Activated CD8-positive, alpha-beta T cell treated with anti-CD3 and anti-CD28 coated beads for 36 hours (primary cell): ENCODE measurements at places on chromosomes 16 and 17. TPM values are rescaled to one million over a fixed set of nuclear protein-coding genes. Genes with fewer than 3 reads are reported as not detected.
A peak's percentile ranks its signal among the peaks of the same experiment; 100 is the strongest.

Gene RUNDC3A
- total RNA-seq, result 0.22 TPM

DNA sequence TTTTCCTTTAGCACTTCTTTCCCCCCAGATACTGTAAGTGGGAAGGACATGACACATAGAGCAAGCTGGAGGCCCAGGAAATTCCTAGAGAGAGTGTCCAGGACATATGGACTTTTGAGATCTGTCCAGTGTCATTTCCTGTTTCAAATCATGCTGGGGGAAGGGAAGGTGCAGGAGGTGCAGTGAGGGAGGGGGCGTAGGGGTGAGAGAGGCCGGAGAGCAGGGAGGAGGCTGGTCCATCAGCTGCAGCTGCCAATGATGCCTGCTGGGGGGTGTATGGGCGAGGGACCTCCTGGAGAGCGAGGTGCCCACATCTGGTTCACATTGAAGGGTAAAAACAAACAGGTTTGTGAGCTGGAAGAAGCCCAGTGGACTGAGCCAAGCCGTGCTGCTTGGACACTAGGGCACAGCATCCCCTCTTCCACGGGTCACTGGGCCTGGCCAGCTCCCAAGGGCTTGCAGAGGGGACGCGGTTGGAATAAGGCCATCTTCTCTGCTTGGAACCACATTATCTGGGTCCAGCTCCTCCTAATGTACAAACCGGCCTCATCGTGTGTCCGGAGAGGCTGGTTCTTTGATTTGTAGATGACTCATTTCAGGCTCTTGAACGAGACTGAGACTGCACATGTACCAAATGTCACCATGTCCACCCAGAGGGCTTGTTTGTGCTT, 70.4 kb upstream of the SMURF2 start:
- H3K4me1 ChIP-seq, result peaks cover 8% of the 10 kb centered on the region
- DNase-seq, result no peak
- no peak overlapping the region for H3K4me3 ChIP-seq
- H3K27ac ChIP-seq, result no peak overlapping the region
- H3K27me3 ChIP-seq, result no peaks in the 10 kb centered on the region

- no peaks in the 10 kb centered on the region for H3K36me3 ChIP-seq
- peaks cover 1% of the 10 kb centered on the region for H3K27me3 ChIP-seq
- no peak for DNase-seq
- no peak overlapping the region for H3K27ac ChIP-seq
Observed at GRCh38 chr16:31435341-31436220, 7.0 kb downstream of the ZNF843 start.

Gene CACNG5
- not detected for total RNA-seq

Gene ANKRD40CL
- total RNA-seq, result not detected

Gene CCL17
- 2.1 TPM for total RNA-seq

DNA sequence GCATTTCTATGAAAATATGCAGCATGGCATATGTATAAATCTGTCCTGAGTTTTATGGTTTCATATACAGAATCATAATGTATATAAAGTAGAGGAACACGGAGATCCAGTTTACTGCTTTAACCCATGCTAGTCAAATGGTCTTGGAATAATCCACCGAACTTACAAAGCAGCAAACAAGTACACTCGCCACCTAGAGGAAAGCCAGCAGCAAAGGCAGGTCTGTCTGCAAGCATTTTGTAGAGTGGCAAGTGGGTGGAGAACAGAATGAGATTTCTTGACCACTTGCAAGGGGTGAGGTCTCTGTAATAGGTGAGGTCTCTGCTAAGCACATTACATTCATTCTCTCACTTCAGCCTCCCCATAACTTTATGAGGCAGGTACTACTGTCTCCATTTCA, 308.3 kb downstream of the CA10 start:
- no peak overlapping the region for H3K4me3 ChIP-seq
- peaks cover 3% of the 10 kb centered on the region for H3K27me3 ChIP-seq
- H3K36me3 ChIP-seq, result no peaks in the 10 kb centered on the region
- no peak for DNase-seq
- H3K4me1 ChIP-seq, result no peaks in the 10 kb centered on the region

DNA sequence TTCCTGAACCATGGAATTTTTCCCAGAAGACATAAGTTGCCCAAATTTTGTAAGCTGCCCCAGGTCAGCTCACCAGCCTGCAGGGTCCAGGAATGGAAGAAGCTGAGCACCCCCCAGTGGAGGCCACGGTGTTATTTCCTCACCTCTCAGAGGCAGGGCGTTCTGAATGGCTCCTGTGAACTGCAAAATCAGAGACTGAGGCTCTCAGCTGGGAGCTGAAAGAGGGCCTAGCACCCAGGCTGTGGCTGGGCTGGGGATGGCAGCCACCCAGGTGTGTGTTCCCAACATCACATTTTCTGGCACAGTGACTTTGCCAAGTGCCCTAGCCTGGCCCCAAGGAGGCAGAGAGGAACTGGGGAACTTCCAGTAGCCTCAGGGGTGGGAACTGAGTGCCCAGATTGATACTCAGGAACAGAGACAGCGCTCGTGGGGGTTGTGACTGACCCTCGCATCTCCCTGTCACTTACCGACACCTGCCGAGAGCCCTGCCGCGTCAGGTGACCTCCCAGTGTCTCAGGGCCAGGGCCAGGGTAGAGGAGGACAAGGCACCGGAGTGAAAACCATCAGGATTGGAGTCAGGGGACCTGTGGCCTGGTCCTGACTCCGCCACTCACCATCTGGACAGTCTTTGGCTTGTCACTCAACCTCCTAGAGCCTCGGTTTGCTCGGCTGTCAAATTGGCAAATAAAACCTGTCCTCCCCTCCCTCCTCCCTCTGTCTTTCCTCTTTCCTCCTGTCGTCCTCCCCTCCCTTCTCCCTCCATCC, 11.3 kb downstream of the CACNG4 start:
- peak; percentile 41 for DNase-seq
- H3K36me3 ChIP-seq, result no peaks in the 10 kb centered on the region
- no peak overlapping the region for H3K27ac ChIP-seq
- no peaks in the 10 kb centered on the region for H3K4me1 ChIP-seq
- H3K4me3 ChIP-seq, result no peak overlapping the region
- H3K27me3 ChIP-seq, result peaks cover 42% of the 10 kb centered on the region

GRCh38 chr17:81189670-81190530, 23.9 kb upstream of the AATK start:
- no peak overlapping the region for H3K4me3 ChIP-seq
- DNase-seq, result no peak
- H3K36me3 ChIP-seq, result no peaks in the 10 kb centered on the region
- H3K27me3 ChIP-seq, result no peaks in the 10 kb centered on the region

DNA sequence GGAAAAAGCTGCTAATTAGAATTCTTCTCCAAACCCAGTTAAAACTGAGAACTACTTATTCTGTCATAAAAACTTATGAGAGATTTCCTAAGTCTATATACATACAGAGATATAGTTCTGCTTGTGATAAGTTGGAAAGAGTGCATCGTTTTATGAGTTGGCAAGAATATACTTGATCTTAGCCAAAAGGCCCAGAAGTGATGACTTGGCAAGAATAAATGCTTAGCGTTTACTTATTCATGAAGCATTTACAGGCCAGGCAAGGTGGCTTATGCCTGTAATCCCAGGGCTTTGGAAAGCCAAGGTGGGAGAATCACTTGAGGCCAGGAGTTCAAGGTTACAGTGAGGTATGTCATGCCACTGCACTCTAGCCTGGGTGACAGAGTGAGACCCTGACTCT, 81.7 kb downstream of the CYB561 start:
- no peaks in the 10 kb centered on the region for H3K36me3 ChIP-seq
- no peak overlapping the region for H3K4me3 ChIP-seq
- no peaks in the 10 kb centered on the region for H3K27me3 ChIP-seq
- no peaks in the 10 kb centered on the region for H3K4me1 ChIP-seq
- no peak for DNase-seq

DNA sequence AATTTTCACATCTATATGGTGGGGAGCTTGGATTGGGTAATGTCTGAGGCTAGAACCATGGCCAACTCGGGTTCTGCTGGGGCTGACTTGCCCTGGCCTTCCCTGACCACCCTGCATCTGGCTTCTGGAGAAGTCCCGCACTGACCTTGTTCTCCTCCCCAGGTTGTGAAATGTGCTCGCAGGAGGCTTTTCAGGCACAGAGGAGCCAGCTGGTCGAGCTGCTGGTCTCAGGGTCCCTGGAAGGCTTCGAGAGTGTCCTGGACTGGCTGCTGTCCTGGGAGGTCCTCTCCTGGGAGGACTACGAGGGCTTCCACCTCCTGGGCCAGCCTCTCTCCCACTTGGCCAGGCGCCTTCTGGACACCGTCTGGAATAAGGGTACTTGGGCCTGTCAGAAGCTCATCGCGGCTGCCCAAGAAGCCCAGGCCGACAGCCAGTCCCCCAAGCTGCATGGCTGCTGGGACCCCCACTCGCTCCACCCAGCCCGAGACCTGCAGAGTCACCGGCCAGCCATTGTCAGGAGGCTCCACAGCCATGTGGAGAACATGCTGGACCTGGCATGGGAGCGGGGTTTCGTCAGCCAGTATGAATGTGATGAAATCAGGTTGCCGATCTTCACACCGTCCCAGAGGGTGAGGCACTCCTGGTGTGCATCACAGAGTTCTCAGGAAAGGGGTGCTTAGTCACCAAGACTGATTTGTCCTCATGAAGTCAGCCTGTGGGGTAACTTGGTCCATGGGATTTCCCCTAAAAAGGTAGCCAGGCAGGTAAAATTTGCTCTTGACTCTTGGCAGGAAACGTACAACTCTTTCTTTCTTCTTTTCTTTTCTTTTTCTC, 6.1 kb downstream of the NOD2 start:
- DNase-seq, result peak; percentile 63
- peak overlapping the region; percentile 23 for H3K4me3 ChIP-seq
- peaks cover 7% of the 10 kb centered on the region for H3K27me3 ChIP-seq
- H3K4me1 ChIP-seq, result peaks cover 51% of the 10 kb centered on the region

Gene CFAP119
- total RNA-seq, result 3.9 TPM

DNA sequence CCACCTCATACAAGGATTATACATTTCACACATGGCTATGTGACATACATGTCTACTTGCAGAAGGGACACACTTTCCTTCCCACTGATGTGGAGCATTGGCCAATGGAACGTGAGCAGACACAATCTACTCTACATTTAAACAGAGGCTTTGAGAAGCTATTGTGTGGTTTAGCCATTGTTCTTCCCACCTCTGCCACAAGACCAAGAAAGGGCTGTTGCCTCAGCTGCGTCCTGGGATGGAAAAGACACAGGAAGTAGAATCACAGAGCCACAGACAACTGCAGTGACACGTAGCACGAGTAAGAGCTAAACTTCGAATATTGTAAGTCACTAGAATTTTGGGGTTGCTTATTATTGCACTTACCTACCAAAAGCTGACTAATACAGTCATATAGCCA, 33.3 kb downstream of the PRKCB start:
- no peaks in the 10 kb centered on the region for H3K27me3 ChIP-seq
- peaks cover 36% of the 10 kb centered on the region for H3K36me3 ChIP-seq
- no peak overlapping the region for H3K4me3 ChIP-seq
- peak; percentile 69 for DNase-seq
- H3K4me1 ChIP-seq, result peaks cover 73% of the 10 kb centered on the region

Gene OR1F1
- total RNA-seq, result not detected

DNA sequence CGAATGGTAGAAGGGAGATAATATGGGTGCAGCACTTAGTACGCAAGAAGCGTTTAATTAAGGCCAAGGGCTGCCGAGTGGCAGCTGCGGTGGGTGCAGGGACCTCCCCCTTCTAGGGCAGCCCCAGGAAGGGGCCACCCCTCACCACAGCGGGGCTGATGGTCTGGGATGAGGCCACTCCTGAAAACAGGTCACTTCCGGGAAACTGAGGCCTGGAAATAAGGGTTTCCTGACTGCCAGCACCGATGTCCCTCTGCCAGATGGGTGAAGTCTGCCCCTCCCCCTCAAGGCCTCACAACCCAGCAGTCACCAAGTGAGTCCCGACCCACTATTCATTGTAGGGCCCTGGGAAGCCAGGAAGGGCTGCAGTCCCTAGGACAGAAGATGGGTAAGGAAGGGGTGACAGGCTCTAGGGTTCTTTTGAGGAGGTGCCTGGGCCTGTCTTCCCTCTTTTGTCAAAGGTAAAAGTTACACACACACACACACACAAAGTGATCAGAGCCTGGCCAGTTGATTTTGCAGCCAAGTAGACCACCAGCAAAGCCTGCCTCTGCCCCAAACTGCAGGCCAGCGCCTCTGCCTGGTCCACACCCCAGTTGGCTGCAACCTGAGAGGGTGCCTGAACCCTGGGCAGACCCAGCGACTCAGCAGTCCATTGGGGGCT, 12.5 kb downstream of the SREBF1 start:
- peak overlapping the region; percentile 97 for H3K27ac ChIP-seq
- peak overlapping the region; percentile 75 for H3K4me3 ChIP-seq
- H3K36me3 ChIP-seq, result peaks cover 52% of the 10 kb centered on the region
- no peaks in the 10 kb centered on the region for H3K27me3 ChIP-seq
- peaks cover 91% of the 10 kb centered on the region for H3K4me1 ChIP-seq

DNA sequence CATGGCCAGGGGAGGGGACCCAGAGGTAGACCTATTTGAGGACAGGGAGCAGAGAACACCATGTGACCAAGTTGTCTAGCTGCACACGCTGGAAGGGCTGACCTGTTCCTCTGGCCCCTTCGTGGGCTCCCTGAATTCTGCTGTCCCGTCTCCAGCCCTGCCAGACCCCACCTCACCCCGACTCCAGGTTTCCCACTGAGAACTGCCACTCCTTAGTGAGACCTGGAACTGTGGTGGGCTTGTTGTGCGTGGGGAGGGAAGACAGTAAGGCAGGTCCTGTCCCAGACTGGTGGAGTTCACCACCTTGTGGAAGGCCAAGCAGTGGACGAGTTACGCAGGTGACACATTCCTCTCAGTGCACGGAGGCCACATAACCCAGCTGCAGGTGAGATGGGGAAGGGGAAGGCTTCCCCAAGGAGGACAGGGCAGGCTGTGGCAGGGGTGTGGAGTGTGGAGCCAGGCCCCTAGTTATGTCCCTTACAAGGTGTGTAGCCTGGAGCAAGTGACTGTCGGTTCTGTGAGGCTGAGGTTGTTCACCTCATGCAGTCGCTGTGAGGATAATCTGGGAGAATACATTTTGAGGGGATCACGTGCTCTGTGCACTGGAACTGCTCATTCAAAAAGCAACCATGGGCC, 54.7 kb downstream of the USP22 start:
- H3K27me3 ChIP-seq, result no peaks in the 10 kb centered on the region
- H3K27ac ChIP-seq, result no peak overlapping the region
- H3K4me3 ChIP-seq, result no peak overlapping the region
- no peaks in the 10 kb centered on the region for H3K4me1 ChIP-seq
- no peaks in the 10 kb centered on the region for H3K36me3 ChIP-seq
